ENCODE measurements at places on chromosomes 11 and 22. TPM values are rescaled to one million over a fixed set of nuclear protein-coding genes. Genes with fewer than 3 reads are reported as not detected.

CDC42EP2 gene
- total RNA-seq: 3.6 TPM

DNA sequence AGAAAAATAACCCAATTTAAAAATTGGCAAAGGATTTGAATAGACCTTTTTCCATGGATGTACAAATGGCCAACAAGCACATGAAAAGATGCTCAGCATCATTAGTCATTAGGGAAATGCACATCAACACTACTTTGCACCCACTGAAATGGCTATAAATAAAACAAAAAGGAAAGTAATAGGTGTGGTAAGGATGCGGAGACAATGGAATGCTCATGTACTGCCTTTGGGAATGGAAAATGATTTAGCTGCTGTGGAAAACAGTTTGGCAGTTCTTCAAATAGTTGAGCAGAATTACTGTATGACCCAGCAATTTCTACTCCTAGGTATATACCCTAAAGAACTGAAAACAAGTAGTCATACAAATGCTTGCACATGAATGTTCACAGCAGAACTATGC, 37.4 kb downstream of the LARGE2 start:
- DNase-seq: no peak

ASCL2 gene
- total RNA-seq: not detected

CRYBB3 gene
- not detected for total RNA-seq

GRCh38 chr22:17952273-17952801, 72.0 kb downstream of the MICAL3 start:
- DNase-seq: no peak

GRCh38 chr11:35918716-35919115, 25.1 kb upstream of the LDLRAD3 start:
- no peak for DNase-seq

APOBEC3A gene
- total RNA-seq: 1.7 TPM
